Activated T-cell treated with anti-CD3 and anti-CD28 coated beads for 4 hours (primary cell): ENCODE measurements at places on chromosomes 1 and 21.

GRCh38 chr1:11691928-11692711, 610 bp downstream of the DRAXIN start:
- no peak for DNase-seq

- no peak for DNase-seq
Measured at GRCh38 chr1:160366731-160367515, at the start of gene NHLH1. Gene NHLH1 (plus strand): TSS chr1:160367071. CDS start chr1:160370732, 3,661 bp downstream.

- no peak for DNase-seq
Measured at GRCh38 chr1:54970901-54971300, 9.5 kb upstream of the TMEM61 start.

GRCh38 chr1:110783292-110783918, 89.5 kb upstream of the CD53 start:
- DNase-seq = peak; percentile 52

DNA sequence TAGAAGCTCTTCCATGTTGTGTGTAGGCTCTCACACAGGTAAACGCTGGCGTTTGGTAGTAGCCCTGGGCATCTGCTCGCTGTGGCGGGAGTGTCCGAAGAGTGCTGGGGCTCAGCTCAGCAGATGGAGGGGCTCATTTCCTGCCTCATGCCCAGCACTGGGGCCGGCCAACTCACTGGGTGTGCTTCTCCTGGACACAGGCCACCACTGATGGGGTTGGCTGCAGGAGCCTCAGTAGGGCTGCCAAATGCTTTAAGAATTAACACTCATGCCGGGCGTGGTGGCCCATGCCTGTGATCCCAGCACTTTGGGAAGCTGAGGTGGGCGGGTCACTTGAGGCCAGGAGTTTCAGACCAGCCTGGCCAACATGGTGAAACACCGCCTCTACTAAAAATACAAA, 20.9 kb downstream of the UQCRHL start:
- DNase-seq = no peak
